ENCODE measurements at places on chromosomes 5 and 9. TPM values are rescaled to one million over a fixed set of nuclear protein-coding genes. Genes with fewer than 3 reads are reported as not detected.

Gene FREM1
- total RNA-seq = 0.11 TPM

Gene CER1
- total RNA-seq = not detected

Gene ARAP3
- total RNA-seq = 4.8 TPM

Gene TMEM171
- total RNA-seq = 0.62 TPM

Gene SIGMAR1
- 87.6 TPM for total RNA-seq

Gene GDNF
- 0.25 TPM for total RNA-seq

Gene SLC36A3
- not detected for total RNA-seq

Measured in uterine smooth muscle cell (primary cell).